ENCODE measurements at places on chromosomes 3 and 15. TPM values are rescaled to one million over a fixed set of nuclear protein-coding genes. Genes with fewer than 3 reads are reported as not detected.

The LYSMD2 gene
- 0.20 TPM for total RNA-seq

The SOX14 gene
- not detected for total RNA-seq

The RBP2 gene
- 2.5 TPM for total RNA-seq

The HHATL gene
- not detected for total RNA-seq

The GOLGA8G gene
- not detected for total RNA-seq

The RTP1 gene
- total RNA-seq, result not detected

The SLC35G2 gene
- total RNA-seq, result 7.6 TPM

The POLQ gene
- total RNA-seq, result 18.6 TPM

The EFCC1 gene
- not detected for total RNA-seq

The SERPINI2 gene
- not detected for total RNA-seq

The NOX5 gene
- total RNA-seq, result not detected

The ALDH1A2 gene
- not detected for total RNA-seq

The C2CD4A gene
- 0.20 TPM for total RNA-seq

The ERC2 gene
- total RNA-seq, result 0.22 TPM

The PPARG gene
- 14.4 TPM for total RNA-seq

The TEX9 gene
- total RNA-seq, result 6.9 TPM

The MAGI1 gene
- 25.3 TPM for total RNA-seq

The ITIH1 gene
- total RNA-seq, result 12.3 TPM

The ANKRD63 gene
- not detected for total RNA-seq

The SCN5A gene
- not detected for total RNA-seq

The CCR1 gene
- not detected for total RNA-seq

The MCTP2 gene
- total RNA-seq, result 5.1 TPM

The ROBO2 gene
- total RNA-seq, result not detected

The GRK7 gene
- not detected for total RNA-seq

The EBLN2 gene
- 1.3 TPM for total RNA-seq

The C2CD4B gene
- not detected for total RNA-seq

The RAD54L2 gene
- total RNA-seq, result 14.4 TPM

The AHSG gene
- total RNA-seq, result 2,043 TPM

The TAGLN3 gene
- 0.91 TPM for total RNA-seq

The ARPP21 gene
- not detected for total RNA-seq

The WDR48 gene
- 29.2 TPM for total RNA-seq

The KLHL6 gene
- total RNA-seq, result not detected

The PRR23B gene
- not detected for total RNA-seq

The GOLGA6L10 gene
- total RNA-seq, result 0.87 TPM

The STARD9 gene
- total RNA-seq, result 2.7 TPM

The P3H2 gene
- not detected for total RNA-seq

The KY gene
- total RNA-seq, result not detected

The RTP3 gene
- 0.09 TPM for total RNA-seq

The ECT2 gene
- total RNA-seq, result 52.0 TPM

The SYNM gene
- total RNA-seq, result 3.7 TPM
